ENCODE measurements at places on chromosomes 11 and 22.

DNA sequence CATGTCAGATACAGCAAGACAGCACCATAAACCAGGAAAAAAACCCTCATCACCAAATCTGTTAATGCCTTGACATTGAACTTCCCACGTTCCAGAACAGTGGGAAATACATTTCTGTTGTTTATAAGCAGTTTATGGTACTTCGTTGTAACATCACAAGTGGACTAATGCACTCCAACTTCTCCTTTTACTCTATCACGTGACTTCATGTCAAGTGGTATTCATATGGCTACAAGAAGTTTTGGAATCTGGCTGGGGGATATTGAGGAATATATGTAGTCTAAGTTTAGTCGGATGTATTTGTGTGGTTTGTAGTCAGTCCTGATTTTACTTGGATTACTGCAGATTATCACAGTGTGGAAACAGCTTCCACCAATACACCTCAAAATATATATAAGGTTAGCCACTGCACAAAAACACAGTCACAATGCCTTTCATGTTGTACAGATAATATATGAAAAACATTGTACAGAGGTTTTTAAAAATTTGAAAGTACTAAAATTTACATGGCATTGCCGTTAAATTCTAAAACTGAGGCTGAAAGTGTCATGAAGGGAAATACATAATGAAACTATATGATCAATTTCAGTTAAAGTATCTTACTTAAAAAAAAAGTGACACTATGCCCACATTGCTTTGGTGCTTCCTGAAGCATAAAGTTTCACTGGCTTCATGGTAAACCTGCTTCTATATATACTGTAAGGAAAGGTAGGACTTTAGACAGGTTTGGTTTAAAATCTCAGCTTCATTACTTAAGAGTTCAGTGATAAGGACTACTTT, 134.1 kb downstream of the CASP12 start:
- no peak for DNase-seq

DNA sequence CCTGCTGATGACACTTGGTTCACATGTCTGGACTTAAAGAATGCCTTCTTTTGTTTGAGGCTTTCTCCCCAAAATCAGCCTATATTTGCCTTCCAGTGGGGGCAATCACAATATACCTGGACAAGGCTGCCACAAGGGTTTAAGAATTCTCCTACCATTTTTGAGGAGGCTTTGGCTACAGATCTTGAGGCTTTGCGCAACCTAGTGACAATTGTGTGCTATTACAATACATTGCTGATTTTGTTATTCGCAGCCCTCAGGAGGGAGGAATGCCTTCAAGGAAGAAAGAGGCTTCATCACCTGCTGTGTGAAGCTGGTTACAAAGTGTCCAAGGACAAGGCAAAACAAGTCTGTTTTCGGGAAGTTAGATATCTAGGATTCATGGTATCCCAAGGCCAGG, 50.8 kb upstream of the OR4C15 start:
- no peak for DNase-seq

- no peak for DNase-seq
Observed at GRCh38 chr11:68546555-68546954, 86.0 kb downstream of the PPP6R3 start.

DNA sequence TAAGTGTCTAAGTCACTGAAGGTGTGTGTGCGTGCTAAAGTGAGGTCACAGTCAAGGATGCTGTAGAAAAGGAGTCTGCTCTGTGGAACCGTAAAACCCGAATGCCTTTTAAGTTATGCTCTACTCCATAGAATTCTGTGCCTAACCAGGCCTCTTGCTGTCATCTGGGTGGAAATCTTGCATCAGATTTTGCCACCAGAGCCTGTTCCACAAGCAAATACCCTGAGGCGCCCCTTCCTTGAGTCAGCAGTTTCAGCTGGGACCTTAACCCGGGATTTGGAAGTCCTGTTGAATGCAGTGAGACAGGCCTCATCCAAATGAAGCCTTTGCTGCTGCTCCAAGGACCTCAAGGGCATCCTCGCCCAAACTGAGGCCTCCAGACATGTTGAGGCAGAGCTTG, 109.8 kb downstream of the WNT11 start:
- no peak for DNase-seq

- DNase-seq: no peak
Observed at GRCh38 chr11:86570451-86570850, 102.0 kb downstream of the ME3 start.

DNA sequence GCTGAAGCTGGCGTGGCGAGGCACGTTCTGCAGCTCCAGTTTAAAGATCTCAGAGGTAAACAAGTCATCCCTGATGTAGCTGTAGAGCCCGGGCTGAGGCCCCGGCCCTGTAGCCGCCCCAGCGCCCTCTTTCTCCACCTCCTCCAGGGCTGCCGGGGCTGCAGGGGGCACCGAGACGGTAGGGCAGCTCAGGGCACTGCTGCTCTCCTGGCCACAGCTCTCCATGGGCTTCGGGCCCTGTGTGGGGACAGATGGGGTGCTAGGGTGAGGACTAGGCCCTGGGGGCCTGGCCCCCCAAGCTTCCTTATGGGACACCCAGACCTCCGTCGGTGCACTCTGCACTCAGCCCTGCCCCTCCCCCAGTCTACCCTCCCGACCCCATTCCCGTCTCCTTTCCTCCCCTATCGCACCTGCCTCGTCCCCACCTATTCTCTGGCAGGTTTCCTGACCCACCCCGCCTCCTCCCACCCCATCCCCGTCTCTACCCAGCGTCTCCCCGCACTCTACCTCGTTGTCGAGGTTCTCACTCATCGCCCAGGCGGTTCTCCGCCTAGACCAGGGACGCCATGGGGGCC, 559 bp downstream of the RANBP1 start:
- DNase-seq: no peak

DNA sequence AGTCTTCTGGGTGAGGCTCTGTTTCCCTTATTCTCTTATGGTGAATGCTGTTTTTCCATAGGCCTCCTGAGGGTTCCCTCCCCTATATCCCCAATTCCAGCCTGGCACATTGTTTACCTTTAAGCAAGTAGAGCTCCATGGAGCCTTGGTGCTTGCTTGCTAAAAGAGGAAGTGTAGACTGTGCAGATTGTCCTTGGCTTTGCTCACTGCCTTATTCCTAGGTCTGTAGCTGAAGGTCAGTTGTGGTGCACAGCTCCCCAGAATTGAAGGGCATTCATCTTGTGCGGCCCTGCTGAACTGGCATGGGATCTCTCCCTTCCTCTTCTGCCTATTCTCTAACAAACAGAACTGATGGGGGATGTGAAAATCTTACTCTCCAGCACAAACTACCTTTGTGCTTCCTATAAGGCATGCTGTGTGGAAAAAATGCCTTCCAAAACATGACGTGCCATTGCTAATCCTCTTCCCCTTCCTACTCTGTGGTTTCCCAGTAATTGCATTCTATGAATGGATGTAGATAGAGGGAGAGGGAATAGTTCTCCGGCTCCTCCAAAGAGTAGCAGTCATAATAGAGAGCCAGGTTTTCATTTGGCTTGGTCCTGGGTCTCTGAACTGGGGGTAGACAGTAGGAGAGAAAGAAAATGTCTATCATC, 34.2 kb upstream of the PLET1 start:
- no peak for DNase-seq

DNA sequence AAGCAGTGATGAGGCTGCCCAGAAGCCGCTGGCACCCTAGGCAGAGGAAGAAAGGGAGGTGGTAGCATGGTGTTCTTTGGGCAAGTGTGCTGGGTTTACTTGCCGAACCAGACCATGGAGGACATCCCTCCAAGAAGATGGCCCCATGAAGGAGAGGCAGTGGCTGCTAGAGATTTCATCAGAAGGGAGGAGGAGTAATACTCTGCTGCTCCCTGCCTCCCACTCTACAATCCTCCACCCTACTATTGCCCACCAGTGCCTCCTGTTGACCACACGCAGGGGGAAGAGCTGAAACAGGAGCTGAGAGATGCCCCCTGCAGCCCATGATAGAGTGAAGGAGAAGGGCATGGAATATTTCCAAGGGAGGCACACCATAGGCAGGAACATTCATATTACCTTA, 51.0 kb upstream of the PRSS23 start:
- DNase-seq: no peak

- DNase-seq: no peak
Observed at GRCh38 chr22:40030026-40030757, 35.4 kb downstream of the FAM83F start.

- no peak for DNase-seq
Observed at GRCh38 chr11:75347781-75348566, 3.5 kb downstream of the ARRB1 start.

DNA sequence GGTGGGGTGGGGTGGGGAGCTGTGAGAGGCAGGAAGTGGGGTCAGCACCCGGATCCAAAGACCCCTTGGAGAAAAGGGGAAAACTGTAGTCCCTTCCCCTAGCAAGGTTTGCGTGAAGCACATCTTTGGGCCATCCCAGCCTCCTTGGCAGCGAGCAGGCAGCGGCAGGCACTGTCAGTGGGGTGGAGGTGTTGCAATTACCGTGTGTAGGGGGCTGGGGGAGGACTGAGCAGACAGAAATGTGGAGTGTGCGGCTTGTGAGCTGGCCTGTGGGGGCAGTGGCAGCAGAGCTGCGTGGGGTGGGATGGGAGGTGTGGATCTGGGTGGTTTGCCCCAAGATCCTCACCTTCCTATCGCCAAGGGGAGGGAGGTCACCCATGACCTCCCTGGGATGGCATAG, 16.4 kb downstream of the DAGLA start:
- DNase-seq: no peak

- DNase-seq: peak; percentile 88
Observed at GRCh38 chr11:47355283-47356128, 3.0 kb upstream of the MYBPC3 start.

- no peak for DNase-seq
Observed at GRCh38 chr22:39467390-39467895, 10.6 kb downstream of the MGAT3 start.

DNA sequence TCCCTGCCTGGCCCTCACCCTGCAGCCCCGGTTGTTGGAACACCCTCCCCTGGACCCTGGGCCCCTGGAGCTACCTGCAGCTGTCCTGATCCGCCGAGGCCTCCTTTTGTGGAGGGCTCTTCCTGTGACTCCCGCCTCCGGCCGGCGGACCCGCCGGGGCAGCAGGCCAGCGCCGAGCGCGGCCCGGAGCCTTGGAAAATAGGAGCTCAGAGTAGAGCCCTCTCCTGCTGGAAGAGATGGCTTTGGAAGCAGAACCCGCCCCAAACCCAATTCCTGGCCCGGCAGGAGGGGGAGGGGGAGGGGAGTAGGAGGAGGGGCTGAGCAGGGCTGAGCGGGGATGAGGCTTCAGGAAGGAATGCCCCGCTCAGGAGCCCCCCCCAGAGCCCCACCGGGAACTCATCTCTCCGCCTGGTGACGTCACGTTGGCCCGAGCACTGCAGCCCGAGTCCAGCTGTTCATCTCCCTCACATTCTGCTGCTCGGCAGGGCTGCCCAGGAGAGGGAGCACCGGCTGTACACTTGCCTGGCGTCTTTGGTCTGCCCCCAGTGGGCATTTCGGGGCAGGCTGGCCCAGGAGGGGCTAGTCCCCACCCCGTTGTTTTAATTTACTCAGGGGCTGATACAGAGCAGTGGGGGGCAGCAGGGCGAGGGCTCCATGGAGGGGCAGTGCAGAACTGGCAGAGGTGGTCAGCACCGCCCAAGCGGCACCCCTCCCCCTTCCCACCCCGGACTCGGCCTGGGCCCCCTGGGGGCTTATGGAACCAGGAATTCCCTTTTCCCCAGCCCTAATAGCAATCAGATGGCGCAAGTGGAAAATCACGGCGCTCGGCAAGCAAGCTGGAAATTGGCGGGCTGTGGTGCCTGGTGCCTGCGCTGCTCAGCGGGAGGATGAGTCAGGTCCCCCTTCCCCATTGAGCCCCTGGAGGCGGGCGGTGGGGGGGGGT, at the start of gene MRGPRF:
Gene MRGPRF (minus strand): TSS at position 238 of the 943 bp plus-strand sequence. CDS start 3,345 bp downstream, outside the sequence.
- DNase-seq: no peak

- DNase-seq: no peak
Observed at GRCh38 chr11:88301488-88302140, 35.9 kb downstream of the CTSC start.

DNA sequence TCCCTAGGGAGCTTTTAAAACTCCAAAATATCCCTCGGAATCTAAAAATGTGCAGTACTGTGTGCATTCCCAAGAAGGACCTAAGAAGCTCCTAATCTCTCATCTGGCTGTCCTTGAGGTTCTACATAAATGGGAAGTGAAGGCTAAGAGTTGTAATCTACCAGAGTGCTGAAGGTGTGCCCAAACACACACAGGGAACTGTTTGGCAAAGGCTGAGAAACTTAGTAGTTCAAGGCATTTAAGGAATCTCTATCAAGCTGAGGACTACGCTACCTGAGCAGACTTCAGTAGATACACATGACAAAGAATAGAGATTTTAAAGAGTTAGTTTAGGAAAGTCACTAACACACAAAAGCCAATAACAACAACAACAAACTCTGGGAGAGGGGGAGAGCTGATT, 71.1 kb downstream of the TTC28 start:
- no peak for DNase-seq

DNA sequence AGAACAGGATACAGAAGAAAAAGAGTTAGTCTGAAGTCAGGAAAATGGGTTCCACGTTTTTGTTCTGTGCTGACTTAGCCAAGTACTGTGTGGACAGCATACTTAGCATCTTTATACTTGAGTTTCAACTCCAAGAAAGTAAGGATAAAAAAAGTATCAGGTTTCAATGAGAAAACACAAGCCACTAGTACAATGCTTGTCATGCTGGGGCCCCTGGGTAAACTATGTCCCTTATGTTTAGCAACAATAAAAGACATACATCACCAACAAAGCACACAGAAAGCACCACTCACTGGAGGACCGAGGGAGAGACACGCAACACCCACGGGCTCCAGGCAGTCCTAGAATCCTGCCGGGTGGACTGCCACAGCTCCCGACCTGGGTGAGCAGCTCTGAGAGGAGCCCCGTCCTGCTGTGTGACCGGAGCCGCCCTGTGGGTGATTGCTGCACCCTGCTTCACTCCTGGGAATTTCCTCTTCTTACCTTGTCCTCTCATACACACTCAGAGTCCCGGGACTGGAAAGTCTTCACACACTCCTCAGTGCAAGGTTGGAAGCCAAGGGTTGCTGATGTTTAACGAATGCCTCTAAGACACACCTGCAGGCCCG, 890.5 kb downstream of the BRD1 start:
- DNase-seq: no peak

DNA sequence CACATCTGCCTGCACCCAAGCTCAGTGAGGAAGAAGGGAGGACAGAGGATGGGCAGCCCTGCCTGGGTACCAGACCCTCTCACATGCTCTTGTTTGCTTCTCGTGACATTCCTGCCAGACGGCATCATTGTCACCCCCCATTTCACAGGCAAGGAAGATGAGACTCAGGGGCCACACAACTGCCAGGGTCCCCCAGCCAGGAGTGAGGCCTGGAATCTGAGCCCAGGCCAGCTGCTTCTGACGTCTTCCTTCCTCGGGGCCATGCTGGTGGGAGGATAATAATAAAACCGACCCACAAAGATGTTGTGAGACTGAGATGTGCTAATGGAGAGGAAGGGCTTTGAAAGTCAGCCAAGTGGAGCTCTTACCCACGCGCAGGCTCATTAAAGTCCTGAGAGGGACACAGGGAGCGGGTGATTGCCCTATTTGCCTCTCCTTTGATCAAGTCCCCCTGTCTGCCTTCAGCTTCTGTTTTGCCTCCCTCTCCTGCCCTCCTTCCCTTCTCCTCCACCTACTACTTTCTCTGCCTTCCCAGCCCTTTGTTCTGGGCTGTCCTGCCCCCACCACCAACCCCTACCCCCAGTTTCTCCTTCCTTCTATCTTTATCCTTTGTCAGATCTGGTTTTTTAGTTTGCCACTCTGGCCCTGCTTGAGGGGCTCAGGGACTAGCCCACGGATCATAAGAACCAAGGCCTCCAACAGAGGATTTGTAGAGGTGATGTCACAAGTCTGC, 62.7 kb downstream of the MCM5 start:
- no peak for DNase-seq

Measured in right lung (tissue), 10 donors.